ENCODE measurements at places on chromosomes 7 and 10.

DNA sequence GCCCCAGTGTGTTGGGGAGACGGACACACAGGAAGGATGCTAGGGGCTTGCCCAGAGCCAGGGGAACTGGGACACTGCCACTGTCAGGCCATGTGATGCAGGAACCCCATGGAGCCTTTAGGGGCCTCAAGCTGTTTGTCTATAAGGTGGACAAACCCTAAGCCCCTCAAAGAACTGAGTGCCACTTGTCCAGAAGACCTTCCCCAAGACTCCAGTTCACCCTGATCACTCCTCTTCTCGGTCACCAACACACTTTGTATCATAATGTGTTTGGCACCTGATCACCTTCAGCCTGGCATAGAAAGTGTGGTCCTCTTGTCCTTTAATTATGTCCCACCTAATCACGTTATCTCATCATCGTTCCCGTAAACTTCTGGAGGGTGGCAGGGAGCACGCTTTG is 700 bp downstream of the H2BK1 start:
- DNase-seq: no peak

DNA sequence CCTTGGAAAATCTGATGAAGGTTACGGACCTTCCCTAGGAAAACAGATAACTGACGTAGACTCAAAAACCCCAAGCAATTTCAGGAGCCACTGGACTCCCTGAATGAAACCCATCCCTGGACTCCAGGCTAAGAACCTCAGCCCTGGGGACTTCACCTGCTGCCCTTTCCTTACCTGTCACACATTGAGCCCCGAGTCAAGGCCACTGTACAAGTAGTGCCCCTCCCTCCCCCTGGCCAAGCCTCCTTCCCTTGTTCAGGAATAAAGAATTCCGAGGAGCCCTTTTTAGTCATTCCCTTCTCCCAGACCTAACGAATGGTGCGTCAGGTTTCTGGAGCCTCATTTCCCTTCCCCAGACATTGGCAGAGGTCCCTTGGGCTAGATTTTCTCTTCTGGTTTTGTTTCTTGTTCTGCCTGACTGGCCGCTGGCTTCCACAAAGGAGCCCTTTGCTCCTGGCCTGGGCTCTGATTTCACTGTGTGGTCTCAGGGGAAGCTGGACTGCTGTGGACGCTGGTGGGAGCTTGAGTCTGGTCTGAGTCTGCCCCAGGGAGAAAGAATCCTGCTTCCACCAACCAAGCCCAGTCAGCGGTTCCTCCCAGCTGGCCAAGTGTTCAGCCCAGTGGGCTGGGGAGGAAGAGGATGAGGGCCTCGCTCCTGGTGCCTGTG is 31.7 kb downstream of the ZNF775 start:
- DNase-seq: no peak

- no peak for DNase-seq
These were observed 408.6 kb upstream of the NPVF start for GRCh38 chr7:25636871-25637283.

GRCh38 chr10:129004398-129004797 is 462.6 kb upstream of the MGMT start:
- no peak for DNase-seq

- no peak for DNase-seq
These were observed 43.1 kb downstream of the ARID5B start for GRCh38 chr10:61944410-61945147.

DNA sequence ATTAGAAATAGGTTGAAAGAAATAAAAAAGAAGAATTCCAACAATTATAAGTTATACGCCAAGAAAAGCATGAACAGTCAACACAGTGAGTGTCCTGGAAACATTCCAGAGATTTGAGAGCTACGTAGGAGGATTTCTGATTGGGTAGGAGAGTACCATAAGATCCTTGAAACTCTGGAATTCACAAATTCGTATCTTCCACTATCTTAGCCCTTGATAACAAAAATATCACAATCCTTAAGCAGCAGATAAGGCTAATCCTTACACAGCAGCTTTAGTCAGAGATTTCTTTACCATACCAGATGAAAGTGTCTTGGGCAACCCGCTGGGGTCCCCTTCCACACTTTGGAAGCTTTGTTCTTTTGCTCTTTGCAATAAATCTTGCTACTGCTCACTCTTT is 8.2 kb downstream of the TPK1 start:
- no peak for DNase-seq

DNA sequence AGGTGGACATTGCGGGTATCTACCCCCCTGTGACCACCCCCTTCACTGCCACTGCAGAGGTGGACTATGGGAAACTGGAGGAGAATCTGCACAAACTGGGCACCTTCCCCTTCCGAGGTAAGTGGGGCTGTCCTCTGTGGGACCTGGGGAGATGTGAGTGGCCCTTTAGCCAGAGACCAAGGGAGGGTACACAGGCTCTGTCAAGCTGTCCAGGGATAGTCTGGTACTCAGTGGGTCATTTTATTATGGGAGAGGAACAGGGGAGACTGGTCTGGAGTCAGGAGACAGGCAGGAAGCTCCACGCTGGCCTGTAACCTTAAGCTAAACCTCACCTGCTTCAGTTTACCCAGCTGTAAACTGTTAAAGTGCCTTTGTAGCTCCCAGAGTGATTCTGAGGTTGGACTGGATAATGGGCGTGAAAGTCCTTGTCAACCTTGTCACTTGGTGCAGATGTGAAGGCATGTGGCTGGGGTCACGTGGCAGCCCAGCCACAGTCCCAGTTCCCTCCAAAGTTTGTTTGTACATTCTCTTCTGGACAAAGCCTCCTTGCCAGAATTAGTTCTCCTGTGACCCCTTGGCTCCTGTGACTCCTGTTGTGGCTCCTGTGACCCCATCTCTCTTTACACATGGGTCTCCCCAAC is 729 bp downstream of the HOGA1 start:
- no peak for DNase-seq

GRCh38 chr7:91824201-91824600 is 56.3 kb downstream of the MTERF1 start:
- DNase-seq: no peak

DNA sequence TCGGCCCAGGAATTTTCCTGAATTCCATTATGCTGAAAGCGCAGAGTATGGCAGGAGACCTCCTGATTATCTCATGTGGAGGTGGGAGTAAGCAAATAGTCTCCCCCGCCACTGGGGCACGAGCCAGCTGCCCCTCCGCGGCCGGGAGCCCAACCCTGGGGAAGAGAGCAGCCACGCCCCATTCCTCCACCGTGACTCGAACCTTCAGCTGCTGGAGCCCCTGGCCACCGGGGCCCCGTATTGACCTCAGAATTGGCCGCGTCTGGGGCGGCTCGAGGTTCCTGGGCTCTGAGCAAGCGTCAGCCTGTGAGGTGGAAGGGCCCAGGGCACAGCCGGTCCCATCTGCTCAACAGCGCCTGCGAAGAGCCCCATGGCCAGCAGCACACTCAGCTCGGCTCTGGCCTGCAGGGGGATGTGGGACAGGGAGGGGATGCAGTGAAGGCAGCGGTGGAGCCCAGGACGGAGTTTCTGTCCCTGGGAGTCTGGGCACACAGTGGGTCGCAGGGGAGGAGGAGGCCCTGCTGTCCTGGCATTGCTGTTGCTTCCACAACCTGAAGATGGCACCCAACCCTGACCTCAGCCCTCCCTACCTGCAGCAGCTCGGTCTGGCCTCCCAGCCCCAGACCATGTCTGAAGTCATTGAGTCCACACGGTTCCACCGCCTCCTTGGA is 97.8 kb downstream of the CHST15 start:
- no peak for DNase-seq
